HS-27A (cell line): ENCODE measurements at places on chromosomes 3 and 15.

GRCh38 chr3:113247068-113247467 is 35.7 kb downstream of the BOC start:
- DNase-seq, result no peak

DNA sequence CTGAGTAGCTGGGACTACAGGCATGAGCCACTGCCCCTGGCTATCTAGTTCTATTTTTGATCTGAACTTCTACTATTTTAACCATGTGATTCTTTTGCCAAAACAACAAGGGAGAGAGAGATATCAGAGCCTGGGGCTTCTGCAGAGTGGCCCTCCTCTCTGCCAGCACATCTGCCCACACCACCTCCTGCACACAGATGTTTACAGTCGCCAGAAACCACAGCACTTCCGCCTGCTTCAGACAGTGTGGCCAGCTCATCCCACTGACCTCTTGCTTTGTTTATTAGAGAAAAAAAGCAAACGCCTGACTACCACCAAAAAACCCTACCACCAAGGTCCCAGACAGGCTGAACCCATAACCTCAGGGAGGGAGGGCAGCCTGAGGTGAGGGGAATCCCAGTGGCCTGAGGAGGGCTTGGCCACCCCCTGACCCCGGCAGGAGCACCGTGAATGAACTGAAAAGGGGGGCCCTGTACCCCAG is 85.9 kb upstream of the ABHD2 start:
- DNase-seq, result no peak

DNA sequence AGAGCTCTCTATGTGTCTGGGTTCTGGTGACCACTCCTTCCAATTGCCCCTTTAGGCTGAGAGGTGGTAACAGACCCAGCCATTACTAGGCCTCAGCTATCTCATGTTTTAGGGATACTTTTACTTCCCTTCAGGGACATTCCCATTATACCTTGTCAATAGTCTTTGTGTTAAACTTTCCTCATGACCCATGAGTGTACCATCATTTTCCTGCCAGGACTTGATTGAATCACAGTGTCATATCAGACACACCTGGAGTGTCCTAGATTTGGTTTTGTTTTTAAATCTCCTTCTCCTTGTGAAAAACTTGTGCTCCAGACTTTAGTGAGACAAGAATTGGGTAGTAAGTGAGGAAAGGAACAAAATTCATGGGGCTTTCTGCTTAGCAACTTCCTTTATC is 136.6 kb downstream of the KCNAB1 start:
- DNase-seq, result no peak

DNA sequence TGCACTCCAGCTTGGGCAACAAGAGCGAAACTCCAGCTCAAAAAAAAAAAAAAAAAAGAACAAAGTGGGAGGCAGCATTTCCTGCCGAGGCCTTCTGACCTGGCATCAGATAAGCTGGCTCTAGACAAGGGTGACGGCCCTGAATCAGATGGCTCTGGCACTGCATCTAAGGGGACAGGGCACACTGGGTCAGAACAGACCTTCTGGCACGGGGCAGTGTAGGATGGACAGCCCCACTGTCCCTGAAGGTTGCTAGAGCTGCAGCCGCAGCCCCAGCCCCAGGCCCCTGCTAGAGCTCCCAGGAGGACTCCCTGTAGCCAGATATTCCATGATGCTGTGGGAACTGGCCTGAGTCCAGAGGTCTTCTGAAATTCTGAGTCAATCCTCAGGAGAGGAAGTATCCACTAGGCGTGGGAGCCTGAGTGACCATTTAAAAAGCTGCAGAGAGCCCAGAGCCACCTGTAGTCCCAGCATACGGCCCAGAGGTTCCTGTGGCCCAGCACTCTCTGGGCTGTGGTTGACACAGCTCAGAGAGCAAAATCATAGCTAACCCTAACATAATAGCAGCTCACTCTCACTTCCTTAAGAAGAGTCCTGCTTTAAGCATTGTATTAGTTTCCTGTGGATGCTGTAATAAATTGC is 69.2 kb upstream of the MFGE8 start:
- DNase-seq, result peak; percentile 75

DNA sequence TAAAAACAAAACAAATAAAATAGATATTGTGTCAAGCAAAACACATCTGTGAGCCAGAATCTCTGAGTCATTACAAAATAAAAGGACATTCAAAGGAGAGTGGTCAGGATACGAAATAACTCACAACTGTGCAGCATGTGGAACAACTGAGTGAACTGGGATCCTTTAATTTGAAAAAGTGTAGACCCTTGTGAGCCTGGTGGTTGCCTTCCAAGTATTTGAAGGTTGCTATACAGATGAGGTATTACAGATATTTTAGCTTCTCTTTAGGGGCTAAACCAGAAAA is 26.7 kb downstream of the KCNMB2 start:
- peak; percentile 7 for DNase-seq
